Activated CD4-positive, alpha-beta T cell treated with anti-CD3 and anti-CD28 coated beads, Interleukin-2, amount 50 U/mL, for 48 hours (primary cell): ENCODE measurements at places on chromosomes 3 and 15.

DNA sequence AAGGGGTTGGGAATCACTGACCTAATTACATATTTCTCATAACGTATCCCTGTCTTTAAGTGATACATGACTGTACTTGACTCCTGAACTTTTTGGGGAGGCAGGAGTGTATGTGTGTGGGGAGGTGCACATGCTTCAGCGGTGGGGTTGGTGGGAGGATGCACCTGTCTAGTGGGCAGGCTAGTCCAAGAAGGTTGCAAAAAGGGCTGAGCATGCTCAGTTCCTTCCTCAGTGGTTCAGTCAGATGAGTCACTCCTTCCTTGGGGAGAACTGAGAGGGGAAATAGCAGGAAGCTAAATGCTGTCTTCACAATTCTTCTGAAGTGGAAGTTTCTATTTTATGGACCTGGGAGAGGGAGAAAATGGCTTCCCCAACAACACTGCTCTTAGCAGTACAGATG is 24.6 kb upstream of the AP4E1 start:
- DNase-seq: no peak

DNA sequence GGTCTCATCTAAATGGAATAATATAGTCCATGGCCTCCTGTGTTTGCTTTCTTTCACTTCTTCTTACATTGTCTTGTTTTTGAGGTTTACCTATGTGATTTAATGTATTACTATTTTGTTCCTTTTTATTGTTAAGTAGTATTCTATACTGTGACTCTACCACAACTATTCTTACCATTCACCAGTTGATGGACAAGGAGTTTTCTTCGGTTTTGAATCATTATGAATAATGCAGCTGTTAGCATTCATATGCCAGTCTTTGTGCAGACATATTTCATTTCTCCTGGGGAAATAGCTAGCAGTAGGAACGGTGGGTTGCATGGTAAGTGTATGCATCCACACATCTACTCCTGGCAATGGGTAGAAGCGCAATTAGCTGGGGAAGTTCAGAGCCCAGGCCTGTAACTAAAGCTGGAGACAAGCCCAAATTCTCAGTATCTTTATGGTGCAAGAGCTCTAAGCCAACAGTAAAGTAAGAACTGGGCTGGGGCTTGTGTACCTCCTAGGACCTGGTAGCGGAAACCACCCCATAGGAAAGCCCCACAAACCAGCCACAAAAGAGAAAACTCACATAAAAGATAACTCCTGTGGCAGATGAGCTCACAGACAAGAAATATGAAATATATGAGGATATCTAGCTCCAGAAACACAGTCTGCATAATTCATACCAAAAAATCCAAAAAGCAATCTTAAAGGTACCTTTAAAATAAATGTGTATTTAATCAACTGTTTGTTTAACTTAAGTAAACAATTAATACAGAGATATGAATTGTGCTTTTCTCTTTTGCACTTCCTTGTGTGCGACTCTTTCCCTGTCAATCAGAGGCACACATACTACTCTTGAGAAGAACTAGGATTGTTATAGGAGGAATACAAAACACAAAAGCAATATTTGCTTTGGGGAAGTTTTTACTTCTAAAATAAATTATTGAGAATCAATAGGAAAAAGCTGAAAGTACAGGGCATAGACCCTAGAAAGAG is 2.7 kb upstream of the CSTA start:
- DNase-seq: peak; percentile 9

DNA sequence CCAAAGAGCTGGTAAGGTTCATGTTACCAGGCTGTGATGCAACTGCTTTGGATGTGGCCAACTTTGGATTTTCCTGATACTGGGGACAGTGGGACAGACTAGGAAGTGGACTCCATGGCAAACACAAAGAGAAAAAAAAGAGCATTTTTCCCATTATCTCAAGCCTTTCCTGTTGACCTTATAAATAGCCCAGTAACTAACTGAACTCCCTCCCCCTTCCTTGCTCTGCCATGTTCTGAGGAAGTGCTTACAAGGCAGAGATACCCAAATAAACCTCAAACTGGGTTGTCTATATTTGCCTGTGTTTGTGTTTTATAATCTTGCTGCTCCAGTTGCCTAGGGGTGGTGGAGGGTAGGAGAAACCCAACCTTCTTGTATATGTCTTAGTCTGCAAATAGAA is 27.3 kb upstream of the SLC9A9 start:
- DNase-seq: no peak

DNA sequence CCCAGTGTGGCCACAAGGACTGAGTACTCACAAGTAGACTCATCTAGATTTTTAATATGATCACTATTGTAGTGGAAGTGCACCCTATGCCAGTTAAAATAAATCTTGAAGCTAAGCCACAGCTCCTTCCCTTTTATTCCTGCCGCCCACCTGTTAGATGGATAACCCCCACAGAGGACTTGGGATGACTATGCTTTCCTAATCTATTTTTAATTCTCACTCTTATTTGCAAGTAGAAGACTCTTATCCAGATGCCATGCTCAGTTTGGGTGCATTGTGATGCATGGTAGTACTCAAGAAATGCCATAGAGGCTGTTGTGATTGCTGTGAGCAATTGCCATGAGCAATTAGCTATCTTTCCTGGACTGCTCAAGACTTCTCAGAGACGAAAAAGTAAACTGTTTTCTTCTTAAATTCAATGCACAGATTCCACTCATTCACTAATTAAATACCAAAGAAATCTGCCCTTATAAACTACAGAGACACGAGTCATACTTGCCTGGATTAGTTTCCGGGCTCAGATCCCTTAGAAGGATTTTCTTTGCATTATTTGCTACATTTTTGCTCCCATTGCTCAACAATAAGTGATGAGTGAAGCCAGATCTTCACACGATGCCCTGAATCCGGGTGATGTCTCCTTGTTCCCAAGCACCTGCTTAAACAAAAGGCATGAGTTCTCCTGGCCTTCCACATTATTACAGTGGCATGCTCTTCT is 472.1 kb downstream of the SOX2 start:
- DNase-seq: no peak

- DNase-seq: peak; percentile 24
Measured at GRCh38 chr15:83380682-83381081, 66.5 kb upstream of the SH3GL3 start.

- DNase-seq: no peak
Measured at GRCh38 chr3:100331660-100332059, 2.9 kb upstream of the NIT2 start.

- no peak for DNase-seq
Measured at GRCh38 chr15:99187936-99188335, 61.4 kb downstream of the TTC23 start.

DNA sequence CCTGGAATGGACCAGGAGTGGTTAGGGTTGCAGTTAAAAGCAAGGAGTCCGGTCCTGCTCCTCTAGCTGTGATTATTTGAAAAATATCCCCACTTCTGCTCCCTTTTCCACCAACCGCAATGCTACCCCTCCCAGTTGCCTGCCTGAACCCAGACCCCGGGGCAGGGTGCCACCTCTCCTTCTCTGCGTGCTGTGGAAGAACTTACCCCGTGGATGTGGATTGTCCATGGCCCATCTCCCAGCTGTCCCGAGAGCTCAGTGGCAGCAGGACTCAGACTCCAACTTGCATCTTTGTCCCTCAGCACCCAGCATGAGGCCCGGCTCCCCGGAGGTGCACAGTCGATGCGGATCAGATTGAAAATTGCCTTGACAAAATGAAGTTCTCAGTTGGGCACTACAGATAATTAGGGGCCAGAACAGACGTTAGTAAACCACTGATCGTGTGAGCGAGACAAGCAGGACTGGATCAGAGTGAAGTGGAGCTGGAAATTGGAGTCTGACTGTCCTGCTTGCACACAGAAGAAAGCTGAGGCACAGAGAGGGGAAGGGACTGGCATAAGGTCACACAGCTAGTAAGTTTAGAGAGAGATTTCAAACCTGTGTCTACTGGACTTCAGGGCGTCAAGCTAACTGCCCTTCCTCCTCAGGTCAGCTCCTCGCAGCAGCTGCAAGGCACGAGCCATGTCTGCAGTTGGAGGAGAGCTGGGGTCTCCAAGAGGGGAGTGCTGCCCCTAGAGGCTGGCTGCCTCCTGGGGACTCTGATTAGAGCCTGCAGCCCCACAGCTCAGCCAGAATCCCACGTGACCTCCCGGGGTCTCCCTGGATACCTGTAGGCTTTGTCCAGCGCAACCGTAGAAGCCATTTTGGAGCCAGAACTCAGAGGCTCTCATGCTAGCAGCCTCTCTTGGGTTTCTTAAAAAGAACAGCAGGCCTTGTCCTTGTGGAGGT is 14.7 kb downstream of the SLC6A1 start:
- DNase-seq: no peak

- DNase-seq: no peak
Measured at GRCh38 chr3:159825216-159825854, 163.3 kb upstream of the IL12A start.

GRCh38 chr3:114903213-114903612 is 243.9 kb downstream of the ZBTB20 start:
- no peak for DNase-seq

DNA sequence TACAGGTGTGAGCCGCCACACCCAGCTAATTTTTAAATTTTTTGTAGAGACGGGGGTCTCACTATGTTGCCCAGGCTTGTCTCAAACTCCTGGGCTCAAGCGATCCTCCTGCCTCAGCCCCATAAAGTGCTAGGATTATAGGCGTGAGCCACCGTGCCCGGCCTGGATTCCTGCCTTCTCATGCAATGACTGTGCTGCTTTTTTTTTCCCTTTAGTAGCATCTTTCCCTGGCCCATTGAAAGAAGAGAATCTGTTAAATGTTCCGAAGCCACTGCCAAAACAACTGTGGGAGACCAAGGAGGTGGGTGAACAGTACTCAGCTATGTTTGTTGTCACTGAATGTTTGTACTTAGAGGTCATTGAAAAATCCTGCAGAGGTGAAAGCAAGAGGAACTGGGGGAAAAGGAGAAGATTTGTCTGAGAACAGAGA is 88.0 kb downstream of the CRTC3 start:
- DNase-seq: no peak

GRCh38 chr3:113148284-113148683 is 63.1 kb upstream of the BOC start:
- DNase-seq: no peak
